Activated CD8-positive, alpha-beta memory T cell treated with anti-CD3 and anti-CD28 coated beads for 48 hours (primary cell): ENCODE measurements at places on chromosomes 16 and 17.
A peak's percentile ranks its signal among the peaks of the same experiment; 100 is the strongest.

- DNase-seq = no peak
Measured at GRCh38 chr17:66836063-66837005, 1.4 kb downstream of the CACNG5 start.

DNA sequence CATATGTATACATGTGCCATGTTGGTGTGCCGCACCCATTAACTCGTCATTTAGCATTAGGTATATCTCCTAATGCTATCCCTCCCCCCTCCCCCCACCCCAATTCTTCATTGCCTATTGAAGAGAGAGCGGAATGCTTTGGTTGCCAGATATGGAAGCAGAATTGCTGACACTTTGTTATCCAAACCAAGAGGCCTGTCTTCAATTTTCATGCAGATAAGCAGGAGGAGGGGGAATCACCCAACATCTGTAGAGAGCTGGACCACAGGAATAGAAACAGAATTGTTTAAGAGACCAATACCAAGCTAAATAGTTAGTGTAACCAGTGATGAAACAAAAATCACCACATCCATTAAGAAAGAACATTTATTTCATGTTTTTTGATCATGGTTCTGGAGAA is 7.1 kb downstream of the ASPA start:
- DNase-seq = no peak

DNA sequence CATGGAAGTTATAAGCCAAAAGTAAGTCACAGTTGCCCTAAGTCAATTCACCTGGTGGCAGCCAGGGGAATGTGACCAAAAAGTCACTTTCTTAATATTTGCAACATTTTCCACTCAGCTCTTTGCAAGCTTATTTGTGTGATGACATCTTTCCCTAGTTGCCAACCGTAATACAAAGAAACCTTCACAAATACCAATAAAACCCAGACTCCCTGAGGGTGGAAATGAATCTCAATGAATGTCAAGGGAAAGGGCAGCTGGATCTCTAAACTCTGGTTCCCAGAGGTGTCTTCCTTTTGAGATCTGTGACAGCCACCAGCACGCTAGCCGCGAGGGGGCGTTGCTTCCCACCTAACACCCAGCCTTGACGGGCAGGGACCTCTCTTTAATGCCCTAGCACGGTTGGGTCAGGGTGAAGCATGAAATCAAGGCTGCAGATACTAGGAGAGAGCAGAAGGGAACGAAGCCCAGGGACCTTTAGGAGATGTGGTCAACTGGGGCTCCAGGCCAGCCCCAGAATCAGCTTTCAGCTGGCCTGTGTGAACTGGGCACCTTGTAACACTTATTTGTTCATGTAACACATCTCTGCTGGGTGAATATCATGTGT is 82.2 kb downstream of the CMC2 start:
- DNase-seq = no peak

DNA sequence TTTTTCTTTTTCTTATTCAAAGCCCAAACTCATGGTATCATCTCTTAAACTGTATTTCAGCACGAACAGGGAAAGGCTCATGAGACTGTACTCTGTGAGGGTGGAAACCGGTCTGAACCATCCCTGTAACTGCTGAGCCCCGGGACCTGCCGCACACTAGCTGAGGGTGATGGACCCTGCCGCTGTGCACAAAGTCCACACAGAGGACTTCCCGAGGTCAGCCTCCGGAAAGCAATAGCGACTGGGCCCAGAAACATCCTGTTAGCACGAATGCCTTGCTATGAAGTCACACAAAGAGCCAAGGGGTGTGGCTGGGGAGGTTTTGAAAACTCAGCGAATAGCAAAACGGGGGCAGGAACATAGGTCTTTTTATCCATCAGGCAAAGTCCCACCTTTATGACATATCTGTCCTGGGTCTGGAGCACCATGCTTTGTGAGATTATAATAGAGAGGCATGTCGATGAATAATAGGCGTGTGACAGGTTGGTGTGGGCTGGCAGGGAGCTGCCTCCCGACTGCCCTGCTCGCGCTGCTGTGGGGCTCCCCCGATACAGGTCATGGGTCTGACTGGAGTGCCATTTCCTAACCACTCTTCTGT is 33.4 kb downstream of the CDK5R1 start:
- no peak for DNase-seq

GRCh38 chr17:13510062-13510461 is 91.7 kb downstream of the HS3ST3A1 start:
- DNase-seq = no peak

DNA sequence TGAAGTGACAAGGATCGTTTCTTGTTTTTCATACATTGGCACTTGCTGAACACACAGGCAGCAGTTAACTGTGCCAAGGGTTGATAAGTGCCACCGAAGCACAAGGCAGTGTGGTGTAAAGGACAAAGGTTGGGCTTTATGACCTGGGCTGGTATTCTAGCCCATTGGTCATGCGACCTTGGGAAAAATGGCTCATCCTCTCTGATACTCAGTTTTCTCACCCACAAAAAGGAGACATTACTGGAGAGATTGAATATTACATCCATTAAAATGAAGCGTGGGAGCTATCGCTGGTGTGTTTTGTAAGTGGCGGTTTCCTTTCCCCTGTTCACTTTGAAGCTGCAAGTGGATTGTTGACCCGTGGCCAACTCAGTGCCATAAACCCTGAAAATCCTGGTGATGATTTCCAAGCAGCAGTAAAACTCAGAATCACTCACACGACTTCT is 216.9 kb downstream of the HAPSTR1 start:
- DNase-seq = no peak

- DNase-seq = no peak
Measured at GRCh38 chr16:55009581-55009980, 78.9 kb downstream of the IRX5 start.

GRCh38 chr16:89720813-89721545 is at the start of the genes VPS9D1 and ZNF276:
Gene VPS9D1 (minus strand): TSS chr16:89720898. CDS start chr16:89720861, 37 bp downstream.
Gene ZNF276 (plus strand): TSS chr16:89721537. CDS start chr16:89721641, 104 bp downstream.
- DNase-seq = peak; percentile 64

DNA sequence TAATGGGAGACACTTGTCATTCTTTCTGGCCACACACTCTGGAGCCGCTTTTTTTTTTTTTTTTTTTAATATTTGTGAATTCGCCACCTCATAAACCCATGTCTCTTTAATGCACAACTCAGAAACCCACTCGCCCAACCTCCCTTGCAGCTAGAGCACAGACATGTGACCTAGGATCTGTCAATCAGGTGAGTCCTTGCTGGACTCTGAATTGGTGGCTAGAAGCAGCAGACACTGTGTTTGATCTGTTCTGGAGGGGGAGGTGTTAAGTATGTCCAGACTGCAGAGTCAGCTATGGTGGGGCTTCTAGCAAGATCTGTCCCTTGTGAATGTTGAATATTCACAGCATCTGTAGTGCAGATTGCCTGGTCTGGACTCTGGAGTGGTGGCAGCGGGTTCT is 112.1 kb downstream of the PRKCB start:
- DNase-seq = no peak

GRCh38 chr17:10096596-10096995 is 101.8 kb downstream of the GAS7 start:
- no peak for DNase-seq

DNA sequence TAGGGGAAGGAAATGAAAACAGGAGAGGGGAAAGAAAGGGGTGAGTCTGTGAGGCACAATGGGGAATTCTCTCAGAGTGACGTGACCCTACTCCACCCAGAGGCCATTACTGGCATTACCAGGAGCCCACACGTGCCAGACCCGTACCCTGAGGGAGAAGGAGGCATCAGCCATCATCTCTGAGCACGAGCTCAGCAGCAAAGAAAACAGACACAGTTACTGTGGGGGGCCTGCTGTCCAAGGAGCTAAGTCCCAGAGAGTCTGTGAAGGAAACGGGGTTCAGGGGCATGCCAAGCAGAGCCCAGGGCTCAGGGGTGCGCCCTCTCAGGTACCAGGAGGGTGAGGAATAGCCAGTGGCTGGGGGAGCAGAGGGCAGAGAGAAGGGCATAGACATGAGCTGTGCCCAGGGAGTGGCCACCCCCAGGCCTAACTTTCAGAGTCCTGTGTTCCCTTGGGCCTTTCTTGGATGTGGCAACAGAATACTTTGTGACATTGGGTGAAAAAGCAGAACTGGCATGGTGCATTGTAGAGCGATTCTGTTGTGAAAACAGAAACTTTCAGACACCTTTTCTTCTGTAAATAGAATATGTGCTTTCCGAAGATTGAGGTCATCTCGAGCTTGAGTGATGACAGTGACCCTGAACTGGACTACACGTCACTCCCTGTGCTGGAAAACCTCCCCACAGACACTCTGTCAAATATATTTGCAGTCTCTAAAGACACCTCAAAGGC is 11.3 kb downstream of the TAF1C start:
- peak; percentile 46 for DNase-seq

DNA sequence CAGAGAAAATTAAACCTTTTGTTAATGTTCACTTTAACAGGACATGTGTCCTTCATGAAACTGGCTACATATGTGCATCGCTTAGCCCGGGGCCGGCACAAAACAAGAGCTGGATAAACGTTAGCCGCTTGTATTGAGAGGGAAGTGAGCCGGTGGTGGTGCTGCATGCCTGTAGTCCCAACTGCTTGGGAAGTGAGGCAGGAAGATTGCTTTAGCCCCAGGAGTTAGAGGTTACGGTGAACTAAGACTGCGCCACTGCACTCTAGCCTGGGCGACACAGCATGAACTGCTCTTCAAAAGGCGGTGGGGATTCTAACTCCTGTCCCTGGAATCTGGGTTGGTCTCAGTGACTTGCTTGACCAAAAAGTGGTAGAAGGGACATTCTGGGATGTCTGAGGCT is 15.0 kb upstream of the SPHK1 start:
- DNase-seq = no peak

DNA sequence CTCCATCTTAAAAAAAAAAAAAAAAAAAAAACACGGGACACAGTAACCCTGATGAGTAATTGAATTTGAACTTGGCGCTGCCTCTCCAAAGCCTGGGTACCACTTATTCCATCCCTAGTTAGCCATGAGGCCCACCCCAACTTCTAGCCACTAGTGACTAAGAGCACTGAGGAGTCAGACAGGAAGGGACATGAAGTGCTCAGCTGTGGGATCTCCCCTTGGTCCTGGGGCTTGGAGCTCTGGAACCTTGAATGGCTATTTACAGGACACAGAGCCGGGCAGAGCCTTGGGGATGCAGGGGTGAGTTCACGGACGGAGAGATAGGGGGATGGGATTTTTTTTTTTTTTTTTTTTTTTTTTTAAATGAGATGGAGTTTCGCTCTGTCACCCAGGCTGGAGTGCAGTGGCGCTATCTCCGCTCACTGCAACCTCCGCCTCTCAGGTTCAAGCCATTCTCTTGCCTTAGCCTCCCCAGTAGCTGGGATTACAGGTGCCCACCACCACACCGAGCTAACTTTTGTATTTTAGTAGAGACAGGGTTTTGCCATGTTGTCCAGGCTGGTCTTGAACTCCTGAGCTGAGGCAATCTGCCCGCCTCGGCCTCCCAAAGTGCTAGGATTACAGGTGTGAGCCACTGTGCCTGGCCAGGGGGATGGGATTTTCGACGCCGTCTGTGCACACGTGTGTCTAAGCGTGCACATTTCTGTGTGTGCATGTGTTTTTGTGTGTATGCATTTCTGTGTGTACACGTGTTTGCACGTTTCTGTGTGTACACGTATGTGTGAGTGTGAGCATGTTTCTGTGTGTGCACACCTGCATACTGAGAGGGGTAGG is 20.4 kb upstream of the CIBAR2 start:
- no peak for DNase-seq

DNA sequence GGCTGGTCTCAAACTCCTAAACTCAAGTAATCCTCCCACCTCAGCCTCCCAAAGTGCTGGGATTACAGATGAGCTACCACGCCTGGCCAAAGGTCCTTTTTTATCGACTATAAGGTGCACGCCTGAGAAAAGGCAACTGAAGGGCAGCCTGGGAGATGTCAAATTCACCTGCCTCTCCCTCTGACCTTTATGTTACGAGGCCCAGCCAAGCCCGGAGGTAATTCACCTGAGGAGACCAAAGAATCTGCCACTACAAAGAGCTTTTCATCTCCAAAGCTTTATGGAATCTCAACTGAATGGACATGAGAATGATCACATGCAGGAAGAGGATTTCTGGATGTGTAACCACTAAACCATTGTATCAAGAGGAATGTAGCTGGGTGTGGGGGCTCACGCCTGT is 37.2 kb downstream of the LYRM1 start:
- no peak for DNase-seq

DNA sequence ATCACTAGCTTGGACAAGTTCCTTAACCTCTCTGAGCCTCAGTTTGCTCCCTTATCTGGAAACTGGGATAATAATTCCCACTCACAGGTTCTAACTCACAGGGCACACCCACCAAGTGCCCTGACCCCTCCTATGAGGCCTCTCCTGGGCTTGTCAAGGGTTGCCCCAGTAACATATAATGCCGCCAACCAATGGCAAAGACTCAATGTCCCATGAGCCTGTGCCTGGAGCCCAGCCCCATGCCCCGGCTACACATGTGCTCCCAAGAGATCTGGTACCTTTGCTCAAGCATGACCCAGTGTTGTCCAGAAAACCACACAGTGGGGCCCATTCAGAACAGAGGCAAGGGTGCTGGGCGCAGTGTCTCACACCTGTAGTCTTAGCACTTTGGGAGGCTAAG is 8.5 kb upstream of the FBXL19 start:
- no peak for DNase-seq

GRCh38 chr16:64977206-64977920 is 144.5 kb downstream of the CDH11 start:
- no peak for DNase-seq

DNA sequence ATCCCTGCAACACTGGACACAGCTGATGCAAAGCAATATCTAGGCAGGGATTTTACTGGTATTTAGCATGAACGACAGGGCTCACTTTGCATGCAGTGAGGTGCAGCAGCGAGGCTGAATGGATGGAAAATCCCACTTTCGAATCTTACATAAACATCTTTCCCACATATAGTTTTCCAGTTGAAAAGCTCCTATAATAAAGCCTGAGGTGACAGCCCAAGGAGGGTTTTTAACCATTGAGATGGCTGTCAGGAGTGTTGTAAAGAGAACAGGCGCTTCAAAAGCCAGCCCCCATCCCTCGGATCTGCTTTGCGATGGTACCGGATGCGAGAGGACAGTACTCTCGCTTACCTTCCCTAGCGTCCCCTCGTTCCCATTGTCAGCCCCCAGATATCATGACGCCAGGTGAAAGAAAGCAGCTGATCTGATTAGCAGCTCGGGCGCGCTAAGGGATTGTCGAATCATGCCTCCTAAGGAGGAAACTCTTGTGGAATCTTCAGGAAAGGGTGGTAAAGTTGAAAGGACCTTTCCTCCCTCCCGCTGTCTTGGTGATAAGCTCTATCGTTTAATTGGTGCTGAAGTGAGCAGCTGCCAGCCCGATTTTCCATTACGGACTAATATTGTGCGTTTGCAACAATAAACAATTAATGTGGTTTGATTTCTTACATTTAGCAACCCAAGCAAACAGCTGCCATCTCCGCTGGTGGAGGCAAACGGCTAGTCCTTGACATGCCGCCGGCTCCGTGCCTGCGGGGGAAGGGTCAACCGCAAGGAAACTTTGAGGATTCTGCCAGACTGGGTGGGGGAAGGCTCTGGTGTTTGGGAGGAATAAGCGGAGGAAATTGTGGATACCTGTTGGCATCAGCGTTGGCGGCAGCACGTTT is 1.8 kb downstream of the CDH8 start:
- DNase-seq = no peak

GRCh38 chr17:16991349-16992009 is 19.6 kb upstream of the TNFRSF13B start:
- peak; percentile 81 for DNase-seq

GRCh38 chr17:78127888-78128550 is 536 bp downstream of the TMC6 start:
- DNase-seq = no peak
